NT2/D1 (cell line): ENCODE measurements at places on chromosomes 16 and 17.

DNA sequence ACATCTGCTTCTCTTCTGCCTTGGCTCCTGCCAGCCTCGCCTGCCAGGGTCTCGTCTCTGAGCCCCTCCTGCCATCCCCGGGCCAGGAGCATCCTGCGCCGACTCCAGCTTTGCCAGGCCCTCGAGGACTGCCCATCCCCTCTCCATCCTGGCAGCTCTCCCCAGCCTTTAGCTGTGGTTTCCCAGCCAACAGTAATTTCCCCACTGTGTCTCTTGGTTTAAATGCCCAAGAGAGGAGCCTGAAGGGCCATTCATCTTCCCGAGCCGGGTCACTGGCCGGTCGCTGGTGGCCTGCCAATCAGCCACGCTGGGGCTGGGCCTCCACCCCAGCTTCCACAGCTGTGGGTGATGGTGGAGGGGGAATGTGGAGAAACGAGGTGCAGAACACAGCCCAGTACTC lies 47.8 kb downstream of the MRC2 start:
- no peak for DNase-seq

DNA sequence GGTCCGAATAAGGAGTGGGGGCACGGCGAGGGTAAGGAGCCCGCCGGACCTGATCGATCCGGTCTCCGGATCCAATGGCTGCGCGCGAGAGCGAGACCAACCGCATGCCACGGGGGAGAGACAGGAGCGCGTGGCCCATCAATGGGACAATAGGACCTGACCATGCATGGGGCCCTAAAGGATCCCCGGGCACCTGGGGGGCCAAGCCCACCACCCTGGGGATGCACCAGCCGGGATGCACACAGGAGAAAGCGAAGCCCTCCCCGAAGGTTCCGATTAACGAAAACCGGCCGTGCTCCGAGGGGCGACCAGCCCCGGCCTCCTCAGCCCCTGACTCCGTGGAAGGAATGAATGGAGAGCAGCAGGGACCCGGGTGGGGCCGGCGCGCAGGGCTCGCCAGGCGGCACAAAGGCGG lies 525 bp downstream of the JPT1 start:
- no peak for DNase-seq

DNA sequence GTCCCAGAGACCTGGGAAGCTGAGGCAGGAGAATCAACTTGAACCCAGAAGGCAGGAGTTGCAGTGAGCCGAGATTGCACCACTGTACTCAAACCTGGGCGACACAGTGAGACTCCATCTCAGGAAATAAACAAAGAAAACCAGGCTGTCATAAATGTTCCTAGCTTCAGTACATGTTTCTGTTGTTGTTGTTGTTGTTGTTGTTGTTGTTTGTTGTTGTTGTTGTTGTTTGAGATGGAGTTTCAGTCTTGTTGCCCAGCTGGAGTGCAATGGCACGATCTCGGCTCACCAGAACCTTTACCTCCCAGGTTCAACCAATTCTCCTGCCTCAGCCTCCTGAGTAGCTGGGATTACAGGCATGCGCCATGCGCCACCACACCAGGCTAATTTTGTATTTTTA lies 452.5 kb downstream of the HS3ST3B1 start:
- DNase-seq, result no peak

GRCh38 chr17:9895923-9896322 lies 9.1 kb downstream of the RCVRN start:
- no peak for DNase-seq

DNA sequence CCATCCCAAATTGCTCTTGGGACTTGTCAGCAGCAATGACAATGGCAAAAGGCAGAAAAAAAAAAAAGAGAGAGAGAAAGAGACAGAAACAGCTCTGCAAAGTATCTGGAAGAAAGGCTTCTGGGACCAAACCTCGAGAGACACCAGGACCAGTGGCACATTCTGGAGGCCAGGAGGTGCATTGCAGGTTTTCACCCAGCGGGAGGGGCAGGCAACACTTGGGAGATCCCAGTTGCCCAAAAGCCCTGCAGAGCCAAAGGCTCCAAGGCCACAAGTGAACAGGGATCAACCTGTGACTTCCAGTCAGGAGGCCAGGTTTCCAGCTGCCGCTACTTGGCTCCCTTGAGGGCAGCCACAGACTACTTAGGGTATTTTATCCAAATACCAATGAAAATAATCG lies 110.8 kb upstream of the CDH5 start:
- no peak for DNase-seq
